ENCODE measurements at places on chromosomes 2 and 18.

DNA sequence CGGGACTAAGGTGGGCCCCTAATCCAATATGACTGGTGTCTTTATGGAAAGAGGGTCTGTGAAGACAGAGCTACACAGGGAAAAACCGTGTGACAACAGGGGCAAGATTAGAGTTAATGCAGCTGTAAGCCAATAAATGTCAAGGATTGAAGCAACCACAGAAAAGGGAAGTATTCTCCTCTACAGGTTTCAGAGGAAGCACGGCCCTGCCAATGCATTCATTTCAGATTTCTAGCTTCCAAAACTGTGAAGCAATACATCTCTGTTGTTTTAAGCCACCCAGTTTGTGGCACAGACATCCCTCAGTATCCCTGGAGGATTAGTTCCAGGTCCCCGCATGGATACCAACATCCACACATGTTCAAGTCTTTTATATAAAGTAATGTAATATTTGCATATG is 48.8 kb downstream of the SPP2 start:
- DNase-seq: no peak

DNA sequence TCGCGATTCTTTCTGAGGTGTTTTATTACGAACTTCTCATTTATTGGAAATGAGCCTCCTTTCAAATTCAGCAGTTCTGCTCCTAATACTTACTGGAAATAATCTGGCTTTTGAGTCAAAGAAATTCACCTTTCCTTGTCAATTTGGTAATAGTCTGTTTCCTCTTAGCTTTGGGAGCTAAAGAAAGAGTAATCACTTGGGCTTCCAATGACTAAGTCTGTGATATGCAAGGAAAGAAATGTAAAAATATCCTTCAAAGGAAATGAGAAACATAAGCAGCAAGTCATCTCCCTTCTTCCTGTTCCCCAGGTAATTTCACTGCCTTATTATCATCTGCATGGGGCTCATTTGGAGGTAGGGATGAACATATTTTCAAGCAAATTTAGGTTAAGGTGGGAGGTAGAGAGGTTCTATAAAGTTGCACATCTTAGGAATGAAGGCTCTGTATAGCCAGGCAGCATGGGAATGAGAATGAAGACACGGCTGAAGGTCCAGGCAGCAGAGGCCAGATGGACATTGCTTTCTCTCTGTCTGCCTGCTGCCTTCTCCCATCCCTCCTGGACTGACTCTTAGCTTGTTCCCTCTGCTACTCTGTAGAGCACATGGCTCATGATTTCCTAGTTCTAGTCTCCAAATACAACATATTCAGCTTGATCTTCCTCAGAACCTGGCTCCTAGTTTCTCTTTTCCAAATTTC is 1.0 kb downstream of the SPP2 start:
- DNase-seq: no peak

GRCh38 chr2:197875763-197876162 is 71.4 kb downstream of the PLCL1 start:
- no peak for DNase-seq

DNA sequence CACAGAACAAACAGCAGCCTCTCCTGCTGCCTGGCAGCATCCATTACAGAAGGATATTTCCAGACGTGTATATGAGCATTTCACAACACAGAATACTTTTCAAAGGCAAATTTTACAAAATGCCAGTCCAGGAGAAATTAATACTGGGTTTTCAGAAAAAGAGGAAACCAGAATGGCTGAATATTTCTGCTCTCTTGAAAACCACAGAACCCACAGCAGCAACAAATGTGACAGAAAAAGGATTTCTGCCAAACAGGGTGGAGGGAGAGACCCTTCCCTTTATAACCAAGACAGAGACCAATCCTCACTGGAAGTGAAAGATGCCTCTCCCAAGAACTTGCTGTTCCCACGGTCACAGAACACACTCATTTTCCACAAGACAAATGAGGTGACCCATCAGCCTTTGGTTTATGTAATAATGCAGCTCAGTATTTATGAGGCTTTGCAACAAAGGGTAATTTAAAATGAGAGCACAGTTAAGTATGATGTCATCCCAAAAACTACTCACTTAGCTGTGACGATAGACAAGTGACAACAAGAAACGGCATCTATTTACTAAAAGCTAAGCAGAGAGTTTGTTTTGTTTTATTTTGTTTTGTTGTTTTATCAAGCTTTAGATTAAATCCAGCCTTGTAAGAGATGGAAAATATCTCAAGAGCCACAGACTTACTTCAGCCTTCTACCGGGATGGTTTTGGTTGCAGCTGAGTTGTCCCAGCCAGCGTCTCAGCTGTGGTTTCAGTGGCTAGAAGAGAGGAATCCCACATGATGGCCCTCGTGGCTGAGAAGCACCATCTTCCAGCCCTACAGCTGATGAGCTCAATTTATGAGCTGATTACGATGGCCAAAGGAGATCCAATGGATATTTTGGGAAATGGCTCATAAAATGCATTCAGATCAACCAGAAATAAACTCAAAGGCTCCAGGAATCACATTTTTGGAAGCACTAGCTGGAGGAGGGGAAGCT is 249.3 kb upstream of the AGAP1 start:
- DNase-seq: no peak

DNA sequence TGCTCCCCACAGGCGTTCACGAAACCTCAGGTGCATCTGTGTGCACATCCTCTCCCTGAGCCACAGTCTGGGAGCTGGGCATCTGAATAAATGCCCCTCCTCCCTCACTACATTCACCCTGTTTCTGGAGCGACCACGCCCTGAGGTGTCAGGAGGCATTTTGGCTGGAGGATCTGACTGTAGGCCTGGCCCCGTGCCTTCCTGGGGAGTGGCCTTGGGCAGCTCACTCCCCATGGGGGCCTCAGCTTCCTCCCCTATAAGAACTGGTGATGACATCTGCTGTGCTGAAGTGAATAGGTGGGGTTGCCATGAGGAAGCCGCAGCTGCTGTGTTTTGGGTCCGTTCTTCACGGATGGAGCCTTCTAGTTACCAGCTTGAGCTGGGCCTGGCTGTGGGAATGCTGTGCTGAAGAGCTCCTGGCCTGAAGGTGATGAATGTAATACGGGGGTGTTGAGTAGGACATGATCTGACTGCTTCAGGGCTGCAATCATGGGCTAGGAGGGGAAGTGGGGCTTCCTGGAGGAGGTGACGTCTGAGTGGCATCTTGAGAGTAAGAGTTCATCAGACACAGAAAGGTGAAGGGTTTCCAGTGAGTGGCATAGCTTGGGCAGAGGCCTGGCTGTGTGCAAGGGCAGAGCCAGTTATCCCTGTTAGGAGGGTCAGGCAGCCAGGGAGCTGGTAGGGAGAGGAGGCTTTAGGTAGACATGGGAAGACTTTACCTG is 58.2 kb downstream of the GLI2 start:
- DNase-seq: no peak

- no peak for DNase-seq
These were observed 28.7 kb upstream of the CABLES1 start for GRCh38 chr18:23106575-23106974.

DNA sequence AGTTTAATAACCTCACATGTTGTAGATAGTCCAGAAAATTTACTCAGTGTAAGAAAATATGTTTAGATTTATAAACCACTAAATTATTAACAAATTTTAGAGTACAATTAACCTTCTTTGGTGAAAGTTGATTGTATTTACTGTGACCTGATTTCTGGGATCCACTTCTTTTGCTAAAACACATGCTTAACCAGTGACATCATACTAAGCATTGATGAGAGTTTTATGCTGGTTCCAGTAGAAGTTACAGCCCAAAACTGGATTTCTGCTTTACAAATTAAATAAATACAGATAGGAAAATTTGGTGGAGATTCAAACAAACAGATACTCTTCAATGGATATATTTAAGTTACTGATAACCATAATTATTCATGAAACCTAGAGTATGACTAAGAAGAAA is 40.9 kb downstream of the RBBP8 start:
- DNase-seq: no peak

DNA sequence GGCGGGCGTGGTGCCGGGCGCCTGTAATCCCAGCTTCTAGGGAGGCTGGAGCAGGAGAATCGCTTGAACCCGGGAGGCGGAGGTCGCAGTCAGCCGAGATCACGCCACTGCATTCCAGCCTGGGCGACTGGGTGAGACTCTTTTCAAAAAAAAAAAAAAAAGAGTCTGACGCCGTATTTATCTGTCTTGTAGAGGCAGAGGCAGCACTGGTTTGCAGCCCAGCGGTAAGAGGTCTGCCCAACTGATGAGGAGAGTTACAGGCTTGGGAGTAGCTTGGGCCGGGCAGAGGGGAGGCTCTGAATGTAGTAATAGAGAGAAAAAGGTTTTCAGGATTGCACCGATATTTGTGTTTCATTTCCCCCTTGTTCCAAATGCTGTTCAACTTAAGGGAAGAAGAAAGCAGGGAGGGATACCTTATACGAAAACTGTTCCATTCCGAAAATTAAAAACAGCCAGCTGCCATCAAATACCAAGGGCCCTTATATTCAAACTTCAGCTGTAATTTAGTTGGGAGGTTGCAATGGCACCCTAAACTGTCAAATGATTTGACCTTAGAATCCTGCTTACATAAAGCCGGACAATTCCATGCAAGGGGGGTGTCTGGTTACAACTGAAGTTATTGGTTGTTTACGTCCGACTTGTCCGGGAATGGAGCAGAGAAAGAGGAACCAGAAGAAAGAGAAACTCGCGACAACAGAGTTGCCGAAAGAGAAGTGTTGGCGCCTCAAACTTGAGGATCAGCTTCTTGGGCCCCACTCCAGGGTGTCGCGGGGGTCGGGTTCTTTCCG is 9.2 kb upstream of the SP9 start:
- no peak for DNase-seq

DNA sequence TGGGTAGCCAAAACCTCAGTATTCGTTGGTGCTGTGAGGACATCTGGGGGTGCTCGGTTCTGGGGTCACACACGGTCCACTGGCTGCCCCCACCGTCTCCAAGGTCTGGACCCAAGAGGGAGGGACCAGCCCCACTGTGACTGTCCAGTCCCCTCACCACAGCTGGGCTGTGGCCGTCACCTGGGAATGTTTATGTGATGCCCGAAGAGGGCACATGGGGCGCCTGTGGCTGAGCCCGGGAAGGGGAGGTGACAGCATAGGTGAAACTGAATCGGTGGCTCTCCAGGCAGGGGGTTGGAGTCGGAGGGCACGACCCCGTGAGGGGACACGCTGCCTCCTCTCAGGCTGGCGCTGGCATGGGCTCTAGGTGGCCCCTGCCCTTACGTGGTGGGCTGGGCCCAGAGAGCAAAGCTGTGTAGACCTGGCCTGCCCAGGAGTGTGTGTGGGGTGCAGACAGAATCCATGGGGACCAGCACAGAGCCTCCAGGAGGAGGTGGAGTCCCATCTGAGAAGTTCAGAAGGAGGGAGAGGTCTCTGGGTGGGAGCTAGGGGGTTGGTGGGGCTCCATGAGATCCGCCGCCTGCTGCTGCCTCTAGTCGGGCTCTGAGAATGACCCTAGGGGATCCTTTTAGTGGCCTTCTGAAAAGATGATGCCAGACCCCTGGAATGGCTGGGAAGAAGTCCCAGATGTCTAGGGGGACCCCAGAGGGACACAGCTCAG is 1.8 kb downstream of the BOK start:
- DNase-seq: no peak

GRCh38 chr18:55105873-55106272 is 146.6 kb upstream of the CCDC68 start:
- DNase-seq: no peak

DNA sequence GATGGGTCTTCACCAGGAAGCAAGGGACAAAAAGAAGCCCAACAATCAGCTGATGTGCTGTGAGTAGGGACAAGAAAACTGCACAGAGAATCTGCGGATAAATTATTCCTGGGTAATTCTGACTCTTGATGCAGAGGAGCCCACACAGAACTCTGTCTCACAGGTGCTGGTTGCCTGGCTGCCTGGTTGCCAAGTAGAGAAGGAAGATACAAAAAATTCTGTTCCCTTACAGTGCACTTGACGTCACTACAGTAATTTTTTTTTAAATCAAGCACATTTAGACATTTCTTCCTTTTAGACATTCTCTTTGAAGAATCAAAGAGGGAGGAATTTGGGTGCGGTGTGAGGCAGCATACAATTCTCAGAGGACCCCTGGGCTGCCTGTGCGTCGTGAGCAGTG is 152.1 kb upstream of the SIX3 start:
- DNase-seq: no peak

GRCh38 chr2:16034151-16034974 is 94.0 kb downstream of the MYCN start:
- no peak for DNase-seq

DNA sequence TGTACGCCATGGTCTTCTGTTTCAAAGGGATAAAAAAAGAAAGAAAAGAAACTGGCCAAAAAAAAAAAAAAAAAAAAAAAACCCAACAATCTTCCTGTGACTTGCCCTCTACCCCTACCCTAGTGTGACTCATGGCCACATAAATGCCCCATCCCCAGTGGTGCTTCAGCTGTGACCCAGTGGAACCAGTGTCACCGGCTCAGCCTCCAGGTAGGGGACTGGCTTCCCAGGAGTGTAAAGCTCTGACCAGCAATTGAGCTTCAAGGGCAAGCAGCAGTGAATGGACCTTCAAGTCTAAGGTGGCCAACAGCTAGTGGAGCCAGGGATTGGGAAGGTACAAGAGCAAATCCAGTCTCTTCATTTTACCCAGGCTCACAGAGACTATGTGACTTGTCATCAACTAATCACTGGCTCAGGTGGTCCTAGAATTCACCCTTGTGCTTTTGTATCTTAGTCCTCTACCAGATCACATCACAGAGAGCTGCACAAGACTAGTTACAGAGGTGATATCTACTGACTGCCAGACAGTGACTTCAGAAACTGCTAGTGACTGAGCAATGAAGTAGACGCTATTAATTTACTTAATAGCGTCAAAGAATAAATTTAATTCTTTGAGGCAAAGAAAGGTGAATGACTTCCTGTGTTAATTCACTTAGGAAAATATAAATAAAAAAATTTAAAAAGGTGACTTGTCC is 1.3 kb upstream of the TGFBRAP1 start:
- no peak for DNase-seq

DNA sequence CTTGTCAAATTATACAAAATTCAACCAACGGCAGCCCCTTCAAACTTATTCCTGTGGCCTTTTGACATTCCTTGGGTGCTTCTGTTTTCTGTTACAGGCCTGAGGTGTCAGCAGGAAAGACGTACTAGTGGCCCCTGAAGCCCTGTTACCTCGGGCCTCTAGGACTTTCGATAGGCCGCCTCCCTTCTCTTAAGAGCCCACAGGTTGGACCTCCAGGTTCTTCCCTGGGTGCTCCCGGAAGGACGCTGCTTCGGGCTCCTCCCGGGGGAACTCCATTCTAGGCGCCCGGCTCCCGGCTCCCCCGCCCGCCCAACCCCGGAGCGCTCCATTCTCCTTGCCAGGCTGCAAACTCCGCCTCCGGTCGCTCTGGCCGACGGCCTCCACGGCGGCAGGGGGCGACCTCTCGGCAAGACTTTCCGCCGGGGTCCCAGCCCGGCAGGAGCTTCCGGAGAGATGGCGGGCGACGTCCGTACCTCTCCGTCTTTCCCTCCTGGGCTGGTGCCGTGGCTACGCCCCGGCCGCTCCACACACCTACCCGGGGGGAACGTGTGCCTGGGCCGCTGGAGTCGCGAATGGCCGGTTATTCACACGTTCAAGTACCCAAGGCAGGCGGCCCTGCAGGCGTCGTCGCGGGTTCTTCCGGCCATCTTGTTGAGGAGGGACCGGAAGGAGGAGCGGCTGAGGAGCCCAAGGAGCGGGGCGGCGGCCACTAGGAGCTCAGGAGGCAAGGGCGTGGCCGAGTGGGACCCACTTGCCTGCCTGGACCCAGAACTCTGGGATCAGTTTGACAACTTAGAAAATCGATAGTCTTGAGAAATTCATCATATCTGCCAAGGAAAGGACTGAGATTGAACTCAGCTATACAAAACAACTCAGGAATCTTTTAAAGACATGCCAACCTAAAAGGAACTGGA is 27.5 kb downstream of the BOLA3 start:
- DNase-seq: peak; percentile 93
